Fibroblast of lung (primary cell): ENCODE measurements at places on chromosomes 1 and 21.

GRCh38 chr1:181789395-181789794 is 272.1 kb downstream of the ZNF648 start:
- DNase-seq: no peak

GRCh38 chr21:21000591-21001175 is 2.5 kb downstream of the NCAM2 start:
- no peak for DNase-seq

- no peak for DNase-seq
These were observed 7.9 kb downstream of the AGRN start for GRCh38 chr1:1027791-1028190.

DNA sequence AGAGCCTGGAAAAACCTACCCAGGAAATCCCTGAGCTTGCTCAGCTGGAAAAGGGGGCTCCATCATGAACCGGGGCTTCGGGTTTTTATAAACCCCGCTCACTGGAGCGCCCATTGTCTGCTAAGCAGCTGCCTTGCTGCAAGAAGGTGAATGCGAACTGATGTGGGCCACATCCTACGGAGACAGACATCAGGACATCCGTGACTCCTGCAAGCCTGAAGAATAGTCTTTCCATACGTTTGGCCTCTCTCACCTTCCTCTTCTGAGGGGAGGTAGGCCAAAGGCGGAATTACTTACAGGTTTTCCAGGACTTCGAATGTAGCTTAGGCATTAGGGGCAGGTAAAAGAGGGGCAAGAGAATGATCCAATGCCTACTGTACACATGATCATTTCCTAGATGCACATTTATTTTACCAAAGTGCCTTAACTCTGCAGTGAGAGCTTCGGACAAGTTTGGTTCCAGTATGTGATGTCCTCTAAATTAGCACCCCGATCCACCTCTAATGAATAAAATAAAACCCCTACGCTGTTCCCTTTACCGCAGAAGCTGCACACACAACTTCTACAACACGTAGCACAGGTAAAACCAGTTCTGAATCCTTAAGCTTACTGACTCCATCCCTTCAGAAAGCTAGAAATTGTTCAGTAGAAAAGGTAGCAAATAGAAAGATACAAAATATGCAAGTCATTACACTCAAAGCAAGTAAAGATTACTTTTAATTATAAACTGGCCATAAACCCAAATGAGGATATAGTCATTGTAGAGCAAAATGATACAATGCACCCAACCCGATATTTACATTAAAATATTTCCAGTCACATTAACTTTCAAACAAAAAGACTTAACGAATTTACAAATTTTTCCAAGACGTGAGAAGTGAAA is 866 bp upstream of the SORT1 start:
- no peak for DNase-seq

- DNase-seq: peak; percentile 40
These were observed 90.1 kb upstream of the SLC25A33 start for GRCh38 chr1:9449110-9449627.

GRCh38 chr1:6511056-6511455 is 19.6 kb upstream of the PLEKHG5 start:
- no peak for DNase-seq

DNA sequence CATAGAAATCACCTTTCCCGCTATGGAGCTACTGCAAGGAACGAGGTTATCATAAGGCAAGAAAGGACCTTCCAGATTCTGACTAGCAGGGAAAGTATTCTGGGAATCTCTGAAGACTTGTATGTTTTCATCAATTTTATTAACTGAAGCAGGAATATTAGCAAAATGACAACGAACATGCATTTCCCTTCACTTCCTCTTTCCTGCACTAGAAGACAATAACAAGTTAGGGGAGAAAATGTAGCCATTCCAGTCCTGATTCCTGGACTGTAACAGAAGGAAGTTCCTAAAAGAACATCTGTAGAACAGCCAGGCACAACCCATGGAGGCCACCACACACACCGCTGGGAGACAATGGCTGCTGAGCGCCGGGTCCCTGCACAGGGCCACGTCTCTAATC is 106.8 kb downstream of the RAVER2 start:
- no peak for DNase-seq

- no peak for DNase-seq
These were observed 3.5 kb upstream of the MTFR1L start for GRCh38 chr1:25816112-25816718.

DNA sequence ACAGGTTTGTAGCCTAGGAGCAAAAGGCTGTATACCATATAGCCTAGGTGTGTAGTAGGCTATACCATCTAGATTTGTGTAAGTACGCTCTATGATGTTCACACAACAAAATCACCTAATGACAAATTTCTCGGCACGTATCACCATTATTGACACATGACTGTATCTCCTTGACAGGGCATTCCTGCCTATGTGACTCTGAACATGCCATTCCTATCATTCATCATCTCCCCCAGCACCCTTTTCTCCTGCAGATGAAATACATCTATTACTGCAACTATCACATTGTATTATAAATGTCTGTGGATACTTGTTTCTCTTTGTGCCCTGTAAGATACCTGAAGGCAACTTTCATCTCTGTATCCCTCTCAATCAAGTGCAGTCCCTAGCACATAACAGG is 29.9 kb downstream of the TP53BP2 start:
- DNase-seq: peak; percentile 56

GRCh38 chr1:103171041-103171590 is 62.8 kb upstream of the COL11A1 start:
- no peak for DNase-seq

- DNase-seq: peak; percentile 40
These were observed 189.9 kb upstream of the BEND5 start for GRCh38 chr1:48966583-48966982.

DNA sequence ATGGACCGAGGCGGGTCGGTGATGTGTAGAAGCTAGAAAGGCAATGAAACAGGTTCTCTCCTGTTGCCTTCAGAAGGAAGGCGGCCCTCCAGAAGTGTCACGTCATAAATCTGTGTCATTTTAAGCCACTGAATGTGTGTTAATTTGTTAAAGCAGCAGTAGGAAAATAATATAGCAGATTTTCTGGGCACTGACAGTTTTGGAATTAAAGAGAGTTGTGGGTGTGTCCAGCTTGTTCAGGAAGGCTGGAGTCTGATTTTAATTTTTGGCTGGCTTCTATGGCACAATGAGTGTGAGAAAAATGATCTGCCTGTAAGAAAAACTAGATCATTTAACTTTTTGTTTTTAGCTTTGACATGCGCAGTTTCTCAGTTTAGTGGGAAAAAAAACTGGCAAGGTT is 177.3 kb downstream of the EDEM3 start:
- DNase-seq: no peak

DNA sequence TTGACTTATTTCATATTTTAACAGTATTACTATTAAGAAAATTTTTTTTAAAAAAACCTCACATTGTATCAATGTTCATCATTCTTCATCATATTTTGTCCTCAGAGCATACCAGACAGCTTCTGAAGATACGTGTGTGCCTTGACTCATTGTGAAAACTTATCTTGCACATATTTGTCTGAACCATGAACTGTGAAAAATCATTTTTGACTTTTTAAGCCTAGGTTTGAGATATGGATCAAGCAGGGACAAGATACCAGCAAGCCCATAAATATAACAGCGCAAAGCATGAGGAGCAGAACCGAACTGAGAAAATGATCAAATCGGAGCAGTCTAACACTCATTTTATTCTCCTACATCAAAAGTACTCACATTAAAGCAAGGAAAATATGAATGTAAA is 506.0 kb downstream of the BRINP3 start:
- DNase-seq: no peak

GRCh38 chr1:66435541-66435940 is 98.4 kb upstream of the SGIP1 start:
- DNase-seq: no peak

GRCh38 chr1:101781201-101781831 is 215.4 kb downstream of the OLFM3 start:
- peak; percentile 15 for DNase-seq

- no peak for DNase-seq
These were observed 83.9 kb downstream of the DYRK1A start for GRCh38 chr21:37450445-37450941.

DNA sequence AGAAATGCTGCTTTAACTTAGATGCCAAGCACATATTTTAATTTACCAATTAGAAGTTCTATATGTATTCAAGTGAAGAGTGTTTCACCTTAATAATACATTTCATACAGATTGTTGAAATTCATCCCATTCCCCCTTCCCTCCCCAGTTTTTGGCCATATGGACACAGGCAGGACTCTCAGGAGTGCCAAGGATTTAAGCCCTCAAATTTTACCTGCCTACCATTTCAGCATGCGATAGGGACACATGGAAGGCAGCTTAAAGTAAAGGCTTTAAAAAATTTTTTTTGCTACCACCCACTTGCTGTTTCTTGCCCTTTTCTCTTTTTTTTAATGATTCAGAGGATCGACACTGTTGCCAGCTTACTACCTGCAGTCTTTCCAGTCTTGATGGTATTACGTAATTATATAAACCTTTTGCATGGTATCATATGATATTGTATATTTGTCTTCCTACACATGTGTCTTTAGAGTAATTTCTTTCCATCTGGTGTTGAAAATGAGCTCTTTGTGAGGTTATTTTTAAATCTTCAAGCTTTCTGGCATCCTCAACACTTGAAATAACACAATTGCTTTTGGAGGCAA is 7.0 kb downstream of the EPB41 start:
- no peak for DNase-seq

DNA sequence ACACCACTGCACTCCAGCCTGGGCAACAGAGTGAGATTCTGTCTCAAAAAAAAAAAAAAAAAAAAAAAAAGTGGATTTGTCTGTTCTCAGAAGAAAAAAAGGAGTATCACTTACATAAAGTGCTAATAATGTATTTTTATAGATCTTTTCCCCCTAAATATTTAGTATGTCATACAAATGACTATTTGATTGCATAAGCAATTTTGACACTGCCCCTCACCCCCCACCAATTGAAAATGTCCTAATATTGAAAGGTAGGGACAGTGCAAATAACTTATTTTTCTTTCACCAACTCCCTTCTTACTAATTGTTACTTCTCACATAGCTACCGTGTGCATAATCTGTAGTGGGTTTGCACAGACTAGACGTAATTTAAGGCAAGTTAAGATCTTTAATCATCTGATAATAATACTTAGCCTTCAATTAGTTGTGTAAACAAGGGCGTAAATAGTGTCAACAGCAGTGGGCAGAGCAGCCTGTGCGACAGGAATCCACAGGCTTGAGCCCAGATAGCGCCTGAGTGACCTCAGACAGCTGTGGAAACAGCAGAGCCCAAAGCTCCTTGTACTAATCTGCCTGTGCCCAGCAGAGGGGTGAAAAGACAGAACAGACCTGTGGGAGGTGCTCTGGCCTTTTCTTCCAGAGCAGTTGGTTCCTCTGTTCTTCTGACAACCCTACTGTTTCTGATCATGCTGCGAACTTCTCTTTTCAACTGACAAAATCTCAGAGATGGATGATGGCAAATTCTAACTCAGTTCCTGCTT is 4.5 kb upstream of the IER5 start:
- DNase-seq: peak; percentile 68

DNA sequence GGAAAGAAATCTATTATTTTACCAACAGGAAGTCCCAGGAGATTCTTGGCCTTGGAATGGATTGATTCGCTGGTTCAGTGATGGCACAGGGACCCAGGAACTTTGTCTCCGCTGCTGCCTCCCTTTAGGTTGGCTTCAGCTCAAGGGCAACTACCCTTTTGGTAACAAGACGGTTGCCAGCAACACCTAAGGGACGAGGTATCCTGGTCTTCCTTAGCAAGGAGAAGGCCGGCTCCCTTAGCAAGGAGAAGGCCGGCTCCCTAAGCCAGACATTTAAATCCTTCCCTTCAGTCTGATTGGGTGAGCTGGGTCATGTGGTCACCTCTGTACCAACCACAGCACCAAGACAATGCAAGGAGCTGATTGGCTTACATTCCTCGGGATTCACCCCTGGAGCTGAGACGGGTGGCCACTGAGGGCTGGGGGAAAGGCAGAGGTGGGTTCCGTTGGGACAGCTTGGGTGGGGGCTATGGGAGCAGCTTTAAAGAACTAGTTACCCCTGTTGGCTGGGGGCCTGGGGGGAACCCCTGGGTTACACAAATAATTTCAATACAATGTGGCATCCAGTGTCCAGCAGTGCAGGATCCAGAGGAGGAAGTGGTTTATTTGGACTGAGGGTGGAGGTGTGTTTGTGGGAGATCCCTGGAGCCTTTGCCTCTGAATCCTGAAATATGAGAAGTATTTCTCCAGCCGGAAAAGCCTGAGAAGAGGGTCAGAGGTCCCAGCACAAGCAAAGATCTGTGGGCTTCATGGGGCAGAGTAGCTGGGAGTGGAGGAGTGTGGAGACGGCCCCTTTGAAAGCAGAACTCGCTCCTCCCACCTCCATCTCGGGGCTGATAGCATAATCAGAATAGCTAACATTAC is 20.7 kb upstream of the CLIC4 start:
- DNase-seq: peak; percentile 84

- no peak for DNase-seq
These were observed 213.5 kb downstream of the LYPLAL1 start for GRCh38 chr1:219387211-219387610.

- peak; percentile 97 for DNase-seq
These were observed 8.9 kb downstream of the MAP1LC3C start for GRCh38 chr1:241990040-241990439.

DNA sequence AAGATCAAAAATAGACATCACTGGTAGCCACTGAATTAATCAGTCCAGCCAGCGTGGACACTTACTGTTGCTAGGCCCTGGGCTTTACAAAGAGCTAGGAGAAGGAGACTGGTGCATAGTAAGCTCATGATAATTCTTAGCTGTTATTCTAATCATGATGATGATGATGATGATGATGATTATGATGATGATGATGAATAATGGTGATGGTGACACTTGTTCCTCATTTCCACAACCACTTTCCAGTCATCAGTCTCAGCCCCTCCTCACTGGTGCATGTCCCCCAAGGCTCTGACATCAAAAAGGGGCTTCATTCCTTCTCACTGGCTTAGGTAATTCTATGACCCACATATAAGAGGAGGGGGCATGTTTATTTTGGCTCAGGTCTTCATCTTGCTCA is 701.0 kb downstream of the PTPRU start:
- DNase-seq: no peak

- DNase-seq: no peak
These were observed 50.3 kb downstream of the CAPN9 start for GRCh38 chr1:230797376-230797920.

- DNase-seq: no peak
These were observed 84.3 kb downstream of the UBIAD1 start for GRCh38 chr1:11357276-11357675.

DNA sequence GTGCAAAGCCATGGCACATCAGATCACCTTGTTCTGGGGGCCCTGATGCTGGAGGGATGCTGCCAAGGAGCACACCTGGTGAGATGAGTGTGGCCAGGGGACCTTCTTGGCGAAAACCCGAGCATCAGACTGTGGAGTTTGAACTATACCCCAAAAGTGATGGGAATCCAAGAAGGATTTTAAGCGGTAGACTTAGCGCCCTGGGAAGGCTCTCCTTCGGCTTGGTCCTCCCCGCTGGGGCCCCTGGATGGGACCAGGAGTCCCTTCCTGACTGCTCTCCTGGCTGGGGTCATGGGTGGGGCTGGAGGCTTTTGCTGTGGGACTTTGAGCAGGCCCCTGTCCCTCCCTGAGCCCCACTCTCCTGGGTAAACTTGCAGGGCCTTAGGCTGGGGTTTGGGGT is 10.5 kb downstream of the ZNF362 start:
- DNase-seq: no peak
